ENCODE measurements at places on chromosomes 5 and 9. TPM values are rescaled to one million over a fixed set of nuclear protein-coding genes. Genes with fewer than 3 reads are reported as not detected.

The ST6GALNAC4 gene
- total RNA-seq = 8.5 TPM

GRCh38 chr5:174834081-174834480 lies 109.7 kb downstream of the MSX2 start:
- no peak for DNase-seq

- DNase-seq = no peak
Measured at GRCh38 chr5:66892716-66893115, 296.5 kb downstream of the MAST4 start.

The PCDHGA2 gene
- 0.19 TPM for total RNA-seq

DNA sequence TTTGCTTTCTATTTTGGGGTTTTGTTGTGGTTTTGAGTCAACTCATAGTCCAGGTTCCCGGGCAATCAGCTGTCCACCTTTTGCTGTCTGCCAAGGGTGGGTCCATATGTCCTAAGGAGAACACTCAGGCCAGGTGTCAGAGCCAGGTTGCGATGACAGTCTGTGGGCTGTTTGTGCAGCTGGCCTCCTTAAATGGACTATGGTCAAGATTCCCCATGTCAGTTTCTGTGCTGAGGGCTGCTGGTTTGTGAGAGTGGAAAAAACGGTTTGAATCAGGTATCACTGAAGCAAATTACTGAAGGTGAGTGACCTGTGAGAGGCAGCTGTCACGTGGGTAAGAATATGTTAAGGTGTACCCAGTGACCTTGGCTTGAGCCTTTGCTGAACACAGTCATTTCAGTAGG lies 33.0 kb downstream of the SNX30 start:
- DNase-seq = no peak

GRCh38 chr9:108956631-108957026 lies 22.4 kb downstream of the ABITRAM start:
- DNase-seq = no peak

The DOCK8 gene
- 54.5 TPM for total RNA-seq

DNA sequence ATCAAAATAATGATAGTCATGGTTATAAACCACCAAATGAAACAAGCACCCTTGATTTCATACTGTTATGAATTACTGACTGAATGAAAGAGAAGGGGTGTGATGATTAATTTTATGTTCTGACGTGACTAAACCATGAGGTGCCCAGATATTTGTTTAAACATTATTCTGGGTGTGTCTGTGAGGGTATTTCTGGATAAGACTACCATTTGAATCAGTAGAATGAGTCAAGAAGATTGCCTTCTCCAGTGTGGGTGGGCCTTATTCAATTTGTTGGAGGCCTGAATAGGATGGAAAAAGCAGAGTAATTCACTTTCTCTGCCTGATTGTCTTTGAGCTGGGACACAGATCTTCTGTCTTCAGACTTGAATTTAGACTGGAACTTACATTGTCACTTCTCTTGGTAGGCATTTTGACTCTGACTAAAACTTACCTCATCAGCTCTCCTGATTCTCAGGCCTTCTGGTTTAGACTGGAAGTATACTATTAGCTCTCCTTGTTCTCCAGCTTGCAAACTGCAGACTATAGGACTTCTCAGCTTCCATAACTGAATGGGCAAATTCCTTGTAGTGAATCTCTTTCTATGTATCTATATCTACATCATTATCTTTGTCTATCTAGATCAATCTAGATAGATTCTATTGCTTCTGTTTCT lies 321.9 kb upstream of the TARS1 start:
- DNase-seq = no peak

DNA sequence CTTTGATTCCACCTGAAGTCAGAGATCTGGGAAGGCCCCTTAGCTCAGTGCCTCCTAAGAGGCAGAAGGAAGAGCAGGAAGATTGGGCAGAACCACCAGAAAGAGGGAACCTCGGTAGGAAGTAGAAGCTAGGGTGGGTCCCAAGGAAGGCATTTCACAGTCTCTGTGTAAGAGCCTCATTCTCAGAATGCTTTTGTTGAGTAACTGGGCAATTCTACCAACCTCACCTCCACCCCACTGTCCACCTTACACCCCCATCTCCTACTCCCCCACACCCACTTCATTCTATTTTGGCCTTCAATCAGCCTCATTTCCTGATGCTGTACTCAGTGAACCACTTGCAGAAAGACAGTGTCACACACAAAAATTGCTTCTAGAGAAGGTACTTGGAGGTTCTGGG lies 3.5 kb downstream of the HBEGF start:
- DNase-seq = no peak

GRCh38 chr5:72372331-72372730 lies 52.2 kb downstream of the PTCD2 start:
- DNase-seq = no peak

DNA sequence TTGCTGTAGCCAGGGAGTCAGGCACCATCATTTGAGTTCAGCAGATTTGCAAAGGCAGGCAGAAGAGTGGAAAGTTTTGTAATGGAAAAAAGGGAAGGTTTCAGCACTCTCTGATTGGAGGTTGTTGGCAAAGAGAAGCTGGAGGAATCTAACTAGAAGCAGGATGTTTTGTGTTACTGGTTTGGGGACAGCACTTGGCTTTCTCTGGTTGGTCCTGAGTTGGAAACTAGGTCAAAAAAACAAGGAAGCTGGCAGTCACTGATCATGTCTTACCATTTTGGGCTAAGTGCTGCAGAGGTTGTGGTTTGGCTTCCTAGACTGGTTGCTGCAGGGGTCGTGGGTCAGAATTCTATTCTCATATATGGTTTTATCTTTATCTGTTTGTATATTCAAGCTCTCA lies 189.8 kb downstream of the DRD1 start:
- no peak for DNase-seq

- DNase-seq = no peak
Measured at GRCh38 chr9:126222835-126223431, 103.7 kb upstream of the MVB12B start.

DNA sequence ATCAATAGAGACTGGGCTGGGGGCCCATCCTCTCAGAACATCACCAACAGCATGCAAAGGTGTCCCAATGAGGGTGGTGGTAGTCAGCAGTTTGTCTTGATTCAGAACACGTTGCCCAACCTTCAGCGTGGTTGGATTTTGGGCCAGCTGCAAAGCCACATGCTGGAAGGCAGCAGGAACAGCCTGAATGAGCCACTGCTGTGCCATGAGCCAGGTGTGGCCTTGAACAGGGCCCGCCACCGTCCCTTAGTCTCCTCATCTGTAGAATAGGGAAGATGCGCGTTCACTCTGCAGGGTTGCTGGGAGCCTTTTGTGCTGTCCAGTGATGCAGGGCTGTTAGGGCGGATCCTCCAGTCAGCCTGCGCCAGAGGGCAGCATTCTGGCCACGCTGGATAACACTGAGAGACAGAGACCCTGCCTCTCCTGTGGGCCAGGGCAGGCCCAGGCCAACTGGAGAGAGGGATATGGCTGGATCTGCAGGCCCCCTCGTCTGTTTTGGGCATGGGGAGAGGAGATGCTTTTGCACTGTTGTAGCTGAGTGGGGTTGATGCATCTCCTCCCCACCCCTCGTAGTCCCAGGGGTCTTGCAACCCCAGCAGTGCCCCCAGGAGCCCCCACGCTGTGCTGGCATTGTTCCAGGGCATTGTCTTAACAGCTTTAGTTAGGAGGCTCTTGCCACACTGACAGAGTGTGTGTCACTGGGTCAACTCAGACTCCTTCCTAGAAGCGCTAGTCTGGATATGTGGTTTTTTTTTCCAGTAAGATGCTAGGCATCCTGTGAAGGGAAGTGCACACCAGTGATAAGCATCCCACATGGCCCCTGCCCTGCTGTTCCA lies 42.1 kb downstream of the SLC46A2 start:
- DNase-seq = no peak

The SPOUT1 gene
- total RNA-seq = 24.3 TPM

DNA sequence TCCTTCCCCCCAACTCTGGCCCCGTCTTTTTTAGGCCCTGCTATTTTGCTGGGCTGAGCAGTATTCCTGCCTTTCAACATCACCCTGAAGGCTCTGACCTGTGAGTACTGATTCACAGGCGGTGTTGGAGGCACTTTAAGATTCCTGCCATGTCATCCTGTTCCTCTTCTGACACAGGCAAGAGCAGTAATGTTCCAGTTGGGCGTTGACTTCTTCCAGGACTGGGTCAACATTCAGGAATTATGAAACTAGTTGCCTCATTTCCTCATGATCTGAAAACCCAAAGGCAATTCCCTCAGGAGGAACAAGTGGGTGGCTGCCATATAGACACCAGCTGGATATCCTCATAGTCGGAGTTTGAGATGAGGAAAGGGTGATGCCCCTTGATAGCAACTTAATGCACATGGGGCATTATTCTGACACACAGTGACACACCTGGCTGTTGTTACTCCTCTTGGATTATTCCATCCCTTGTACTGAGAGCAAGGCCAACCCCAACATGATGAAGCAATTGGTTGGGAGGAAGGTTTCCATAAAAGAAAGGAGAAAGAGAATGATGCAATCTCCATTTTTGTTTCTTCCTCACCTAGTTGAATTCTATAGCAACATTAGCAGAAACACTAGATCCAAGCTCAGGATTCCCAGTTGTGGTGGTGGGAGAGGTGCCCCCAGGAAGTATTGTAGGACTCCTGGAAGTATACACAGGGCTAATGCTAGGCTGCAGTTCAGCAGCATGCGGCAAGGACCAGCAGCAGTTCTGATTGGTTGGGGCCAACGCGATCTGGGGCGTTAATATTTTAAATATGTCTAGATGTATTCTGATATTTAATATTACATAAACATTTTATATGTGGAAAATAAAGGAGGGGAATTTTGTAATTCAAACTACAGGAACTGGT lies 19.6 kb upstream of the GLRX start:
- no peak for DNase-seq

GRCh38 chr5:157828944-157829639 lies 29.9 kb downstream of the CLINT1 start:
- no peak for DNase-seq

DNA sequence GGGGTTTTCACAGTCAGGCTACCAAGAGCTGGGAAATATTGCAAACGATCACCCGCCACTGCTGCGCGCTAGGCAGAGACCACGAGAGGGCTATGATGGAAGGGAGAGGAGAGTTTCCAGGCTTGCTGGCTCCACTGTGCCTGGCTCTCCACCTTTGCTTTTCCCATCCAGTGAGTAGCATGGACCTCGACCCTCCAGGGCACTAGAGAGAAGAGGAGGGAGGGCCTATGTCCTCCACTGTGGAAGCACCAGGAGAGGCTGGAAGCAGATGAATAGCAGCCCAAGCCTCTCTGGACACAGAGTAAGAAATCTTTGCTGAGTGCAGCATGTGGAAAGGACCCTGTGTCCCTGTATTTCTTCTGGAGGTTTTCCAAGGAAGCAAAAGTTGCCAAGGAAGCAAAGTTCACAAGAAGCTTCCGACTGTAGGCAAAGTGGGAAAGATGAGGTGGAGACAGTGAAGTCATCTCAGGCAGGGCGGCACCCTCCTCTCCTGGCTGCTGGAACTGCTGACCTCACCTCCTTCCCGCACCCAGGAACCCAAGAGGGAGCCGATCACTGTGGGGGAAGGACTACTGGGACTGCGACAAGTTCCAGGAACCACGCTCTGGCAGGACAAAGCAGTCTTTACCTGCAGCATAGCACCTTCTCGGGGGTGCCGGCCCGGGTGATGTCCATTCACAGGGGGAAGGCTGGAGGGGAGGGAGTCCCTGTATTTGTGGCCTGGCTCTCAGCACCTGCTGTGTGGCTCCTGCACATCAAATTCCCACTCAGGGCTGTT lies 79.6 kb downstream of the CSNK1A1 start:
- no peak for DNase-seq

DNA sequence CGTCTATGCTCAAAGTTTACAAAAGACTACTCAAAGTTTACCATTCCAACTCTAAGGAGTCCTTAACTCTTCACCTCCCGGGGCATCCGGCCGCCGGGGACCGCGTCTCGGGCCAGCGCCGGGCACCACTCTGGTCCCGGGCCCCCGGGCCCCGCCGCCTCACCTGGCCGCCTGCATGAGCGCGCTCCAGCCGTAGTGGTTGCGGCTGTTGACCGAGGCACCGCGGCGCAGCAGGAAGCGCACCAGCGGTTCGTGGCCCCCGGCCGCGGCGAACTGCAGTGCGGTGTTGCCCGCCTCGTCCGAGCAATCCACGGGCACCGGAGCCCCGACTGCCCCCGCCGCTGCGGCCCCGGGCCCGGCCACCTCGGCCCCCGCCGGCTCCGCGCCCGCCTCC lies 388 bp downstream of the ANKS6 start:
- peak; percentile 32 for DNase-seq

GRCh38 chr5:119902593-119902992 lies 273.2 kb downstream of the FAM170A start:
- no peak for DNase-seq

- DNase-seq = no peak
Measured at GRCh38 chr5:149212198-149212951, 59.3 kb upstream of the AFAP1L1 start.

The SLC25A48 gene
- 0.05 TPM for total RNA-seq

DNA sequence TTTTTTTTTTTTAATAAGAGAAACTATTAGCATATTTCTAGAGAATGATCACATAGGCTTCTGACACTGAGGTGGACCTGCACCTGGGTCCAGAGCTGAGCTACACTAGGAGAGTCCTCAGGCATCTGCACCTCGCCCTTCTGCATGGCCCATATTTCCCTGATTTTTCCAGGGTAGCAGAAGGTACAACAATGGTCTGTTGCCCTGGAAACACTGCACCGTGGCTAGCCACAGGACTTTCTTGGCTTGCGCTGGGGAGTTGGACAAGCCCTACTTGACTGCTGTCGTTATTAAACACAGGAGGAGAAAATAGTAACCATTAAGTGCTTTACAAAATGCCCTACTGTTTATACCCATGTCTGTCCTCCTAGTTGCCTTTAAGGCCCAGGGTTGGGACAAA lies 615.7 kb upstream of the MEF2C start:
- DNase-seq = no peak

- DNase-seq = no peak
Measured at GRCh38 chr5:142808878-142809598, 38.9 kb downstream of the ARHGAP26 start.

The PCDHB11 gene
- 0.24 TPM for total RNA-seq

DNA sequence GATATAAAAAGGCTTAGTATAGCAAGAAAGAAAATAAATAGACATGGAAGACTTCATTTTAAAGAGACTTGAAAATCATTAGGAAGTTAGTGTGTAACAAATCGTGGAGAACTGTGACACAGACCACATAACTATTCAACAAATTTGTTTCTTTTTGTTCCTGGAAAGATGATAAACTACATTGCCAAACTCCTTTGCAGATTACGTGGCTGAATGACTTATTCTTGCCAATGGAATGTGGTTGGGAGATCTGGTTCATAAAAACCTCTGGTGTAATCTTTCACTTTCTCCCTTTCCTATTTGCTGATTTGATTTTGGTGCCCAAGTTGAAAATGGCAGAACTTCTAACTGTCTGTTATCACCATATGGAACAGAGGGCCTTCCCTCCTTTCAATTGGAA lies 328.9 kb upstream of the MEF2C start:
- DNase-seq = no peak

The ADAMTS6 gene
- total RNA-seq = 11.5 TPM
